Activated CD8-positive, alpha-beta T cell treated with anti-CD3 and anti-CD28 coated beads for 36 hours (primary cell): ENCODE measurements at places on chromosomes 6 and 20. TPM values are rescaled to one million over a fixed set of nuclear protein-coding genes. Genes with fewer than 3 reads are reported as not detected.
A peak's percentile ranks its signal among the peaks of the same experiment; 100 is the strongest.

- H3K27ac ChIP-seq = peak overlapping the region; percentile 17
- DNase-seq = peak; percentile 80
- H3K4me3 ChIP-seq = peak overlapping the region; percentile 91
- H3K36me3 ChIP-seq = peaks cover 22% of the 10 kb centered on the region
These were observed 2.0 kb upstream of the PLCG1 start for GRCh38 chr20:41135187-41135887.

IFNGR1 gene
- total RNA-seq = 25.6 TPM

UST gene
- 1.2 TPM for total RNA-seq

PSMB8 gene
- 371 TPM for total RNA-seq

DNA sequence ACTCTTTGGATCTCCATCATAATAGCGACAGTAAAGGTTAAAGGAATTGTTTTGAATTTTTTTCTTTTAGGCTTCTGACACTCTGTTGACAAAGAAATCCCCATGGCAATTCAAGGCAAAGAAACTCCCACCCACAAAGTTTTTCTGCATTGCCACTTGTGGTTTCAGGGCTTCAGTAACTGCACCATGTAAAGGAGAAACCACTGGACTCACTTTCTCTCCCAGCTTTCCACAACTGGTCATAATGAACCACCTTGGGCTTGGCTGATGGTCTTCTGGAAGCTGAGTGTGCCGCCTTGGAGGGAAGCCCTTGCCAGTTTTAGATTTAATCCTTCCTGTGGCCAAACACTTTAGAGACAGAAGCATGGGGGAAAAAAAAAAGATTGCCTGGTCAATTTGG, 163.1 kb downstream of the ISM1 start:
- H3K27ac ChIP-seq = no peak overlapping the region
- no peaks in the 10 kb centered on the region for H3K27me3 ChIP-seq
- no peaks in the 10 kb centered on the region for H3K4me1 ChIP-seq
- no peak overlapping the region for H3K4me3 ChIP-seq
- peaks cover 48% of the 10 kb centered on the region for H3K36me3 ChIP-seq

DNA sequence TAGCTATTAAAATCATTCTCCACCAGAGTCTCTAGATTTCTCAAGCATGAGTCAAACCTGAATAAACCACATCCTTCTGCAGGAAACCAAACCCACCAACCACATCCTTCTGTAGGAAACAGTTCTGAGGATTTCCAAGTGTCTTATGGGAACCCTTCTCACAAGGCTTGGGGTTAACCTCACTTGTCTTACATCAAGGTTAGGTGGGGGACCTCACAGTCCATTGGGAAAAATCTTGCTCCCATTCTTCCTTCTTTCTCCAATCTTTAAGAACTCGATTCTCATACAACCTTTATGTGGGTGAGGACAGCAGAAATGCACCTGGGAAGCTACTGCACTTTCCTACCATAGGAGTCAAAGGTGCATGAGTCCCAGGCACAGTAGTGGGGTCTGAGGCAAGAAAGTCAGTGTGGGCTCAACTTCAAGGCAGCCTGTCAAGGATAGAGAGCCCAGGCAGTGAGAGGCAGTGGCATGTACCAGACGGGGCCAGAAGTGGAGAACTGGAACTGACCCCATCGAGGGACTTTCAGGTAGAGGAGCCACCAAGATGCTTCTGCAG, 114.5 kb downstream of the SLC22A3 start:
- peak overlapping the region; percentile 14 for H3K27ac ChIP-seq
- H3K4me1 ChIP-seq = peaks cover 52% of the 10 kb centered on the region
- H3K4me3 ChIP-seq = peak overlapping the region; percentile 1
- peaks cover 36% of the 10 kb centered on the region for H3K27me3 ChIP-seq
- no peaks in the 10 kb centered on the region for H3K36me3 ChIP-seq

DNA sequence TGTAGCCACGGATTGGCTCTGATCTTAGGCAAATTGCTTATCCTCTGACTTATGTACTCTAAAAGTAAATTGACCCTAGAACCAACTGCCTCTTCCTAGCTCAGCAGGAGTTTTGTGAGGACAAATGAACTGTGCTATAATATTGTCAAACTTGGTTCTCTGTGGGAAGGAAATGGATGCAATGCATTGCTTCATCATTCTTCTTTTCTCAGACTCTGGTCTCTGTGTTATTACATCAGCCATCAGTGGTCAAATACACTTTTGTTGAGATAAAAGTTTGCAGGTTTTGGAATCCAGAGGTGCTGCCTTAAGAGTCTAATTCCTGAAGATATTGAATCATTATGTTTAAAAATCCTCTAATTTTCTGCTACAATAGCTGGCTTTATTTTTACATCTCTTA, 64.9 kb downstream of the SLC24A3 start:
- H3K36me3 ChIP-seq = no peaks in the 10 kb centered on the region
- H3K4me1 ChIP-seq = no peaks in the 10 kb centered on the region
- no peak overlapping the region for H3K27ac ChIP-seq
- no peak for DNase-seq

C20orf204 gene
- 4.7 TPM for total RNA-seq

DNA sequence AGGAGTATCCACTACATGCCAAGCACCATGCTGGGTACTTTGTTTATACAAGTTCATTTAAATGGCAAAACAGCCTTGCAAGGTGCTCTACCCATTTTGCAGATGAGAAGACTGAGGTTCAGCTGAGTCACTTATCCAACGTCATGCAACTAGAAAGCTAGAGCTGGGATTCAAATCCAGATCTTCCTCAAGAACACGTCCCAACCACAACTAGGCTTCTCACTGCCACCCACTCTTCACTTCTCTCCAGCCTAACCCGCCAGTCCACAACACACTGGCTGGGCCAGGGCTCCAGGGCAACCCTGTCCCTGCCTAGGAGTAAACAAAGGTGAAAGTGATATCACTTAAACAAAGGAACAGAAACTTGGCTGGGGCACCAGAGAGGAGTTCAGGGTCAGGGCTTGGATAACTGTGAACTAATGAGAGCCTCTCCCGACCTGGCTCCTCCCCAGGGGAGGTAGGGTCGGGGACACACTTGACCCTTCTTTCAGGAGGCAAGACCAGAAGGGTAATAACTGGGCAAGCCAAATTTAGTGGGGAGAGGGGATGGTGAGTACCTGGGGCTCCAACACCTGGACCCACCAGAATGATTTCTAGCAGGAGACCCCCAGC, 7.9 kb downstream of the SDC4 start:
- H3K4me1 ChIP-seq = peaks cover 21% of the 10 kb centered on the region
- H3K27ac ChIP-seq = no peak overlapping the region
- no peak overlapping the region for H3K4me3 ChIP-seq
- peaks cover 2% of the 10 kb centered on the region for H3K27me3 ChIP-seq

- no peak for DNase-seq
- H3K4me1 ChIP-seq = no peaks in the 10 kb centered on the region
These were observed 64.2 kb upstream of the AKIRIN2 start for GRCh38 chr6:87766211-87766610.

DNA sequence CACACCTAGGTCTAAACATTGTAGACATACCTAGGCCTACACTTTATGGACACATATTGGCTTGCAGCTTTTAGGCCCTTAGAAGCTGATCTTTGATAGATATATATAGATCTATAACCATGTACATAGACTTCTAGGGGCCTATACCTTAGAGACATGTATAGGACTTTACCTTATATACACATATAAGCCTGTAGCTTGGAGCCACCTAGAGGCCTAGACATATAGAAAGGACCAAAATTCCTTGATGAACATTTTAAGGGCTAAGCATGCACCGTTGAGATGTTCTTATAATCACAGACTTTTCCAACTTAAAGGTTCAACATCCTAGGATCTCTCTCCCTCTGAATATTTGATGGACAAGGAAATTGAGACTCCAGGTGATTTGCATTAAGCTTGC, 371.7 kb upstream of the SASH1 start:
- DNase-seq = no peak
- no peak overlapping the region for H3K27ac ChIP-seq
- H3K27me3 ChIP-seq = no peaks in the 10 kb centered on the region
- no peaks in the 10 kb centered on the region for H3K36me3 ChIP-seq
- H3K4me3 ChIP-seq = no peak overlapping the region

- peaks cover 36% of the 10 kb centered on the region for H3K36me3 ChIP-seq
- H3K27ac ChIP-seq = peak overlapping the region; percentile 32
- no peak for DNase-seq
- H3K27me3 ChIP-seq = no peaks in the 10 kb centered on the region
These were observed 10.8 kb downstream of the UFL1 start for GRCh38 chr6:96532399-96532798.

BFSP1 gene
- total RNA-seq = 0.18 TPM

PPP1R16B gene
- total RNA-seq = 81.4 TPM

DNA sequence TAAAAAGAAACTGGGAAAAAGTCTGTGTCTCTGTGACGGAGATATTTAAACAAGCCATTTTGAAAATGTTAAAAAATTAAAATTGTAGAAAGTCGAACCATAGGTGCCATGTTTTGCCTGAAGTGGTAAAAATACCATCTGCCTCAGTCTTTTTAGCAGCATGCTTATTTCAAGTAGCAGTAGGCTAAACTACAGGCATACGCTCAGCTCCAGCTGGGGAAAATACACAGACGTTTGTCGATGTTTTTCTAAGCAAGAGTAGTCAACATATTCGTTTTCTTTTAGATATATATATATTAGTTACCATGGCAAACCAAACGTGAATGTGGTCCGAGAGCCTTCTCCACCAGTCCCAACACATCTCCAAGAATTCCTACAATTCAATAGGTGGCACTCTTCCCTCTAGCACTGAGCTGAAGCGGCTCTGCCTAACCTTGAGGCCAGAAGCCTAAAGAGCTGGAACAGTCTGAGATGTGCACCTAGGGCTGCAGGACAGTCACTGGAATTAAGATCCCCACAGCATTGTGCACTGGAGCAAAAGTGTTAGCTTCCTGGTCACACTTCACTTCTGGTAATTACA, 70.2 kb upstream of the BEND3 start:
- no peak for DNase-seq
- no peak overlapping the region for H3K27ac ChIP-seq
- H3K4me3 ChIP-seq = no peak overlapping the region
- no peaks in the 10 kb centered on the region for H3K36me3 ChIP-seq

DNA sequence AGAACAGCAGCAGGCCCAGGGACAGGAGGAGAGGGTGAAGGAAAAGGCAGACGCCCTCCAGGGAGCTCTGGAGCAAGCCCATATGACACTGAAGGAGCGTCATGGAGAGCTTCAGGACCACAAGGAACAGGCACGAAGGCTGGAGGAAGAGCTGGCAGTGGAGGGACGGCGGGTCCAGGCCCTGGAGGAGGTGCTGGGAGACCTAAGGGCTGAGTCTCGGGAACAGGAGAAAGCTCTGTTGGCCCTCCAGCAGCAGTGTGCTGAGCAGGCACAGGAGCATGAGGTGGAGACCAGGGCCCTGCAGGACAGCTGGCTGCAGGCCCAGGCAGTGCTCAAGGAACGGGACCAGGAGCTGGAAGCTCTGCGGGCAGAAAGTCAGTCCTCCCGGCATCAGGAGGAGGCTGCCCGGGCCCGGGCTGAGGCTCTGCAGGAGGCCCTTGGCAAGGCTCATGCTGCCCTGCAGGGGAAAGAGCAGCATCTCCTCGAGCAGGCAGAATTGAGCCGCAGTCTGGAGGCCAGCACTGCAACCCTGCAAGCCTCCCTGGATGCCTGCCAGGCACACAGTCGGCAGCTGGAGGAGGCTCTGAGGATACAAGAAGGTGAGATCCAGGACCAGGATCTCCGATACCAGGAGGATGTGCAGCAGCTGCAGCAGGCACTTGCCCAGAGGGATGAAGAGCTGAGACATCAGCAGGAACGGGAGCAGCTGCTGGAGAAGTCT, 25.5 kb downstream of the C20orf173 start:
- H3K36me3 ChIP-seq = peaks cover 58% of the 10 kb centered on the region
- H3K4me1 ChIP-seq = peaks cover 23% of the 10 kb centered on the region
- DNase-seq = no peak
- no peaks in the 10 kb centered on the region for H3K27me3 ChIP-seq
- H3K4me3 ChIP-seq = no peak overlapping the region
- peak overlapping the region; percentile 41 for H3K27ac ChIP-seq

SYCP2 gene
- total RNA-seq = 2.6 TPM

PSMF1 gene
- total RNA-seq = 150 TPM
